A673 (cell line): ENCODE measurements at places on chromosomes 6 and 20. TPM values are rescaled to one million over a fixed set of nuclear protein-coding genes. Genes with fewer than 3 reads are reported as not detected.

RSPH9 gene
- 0.11 TPM in 2 replicates for total RNA-seq

DNA sequence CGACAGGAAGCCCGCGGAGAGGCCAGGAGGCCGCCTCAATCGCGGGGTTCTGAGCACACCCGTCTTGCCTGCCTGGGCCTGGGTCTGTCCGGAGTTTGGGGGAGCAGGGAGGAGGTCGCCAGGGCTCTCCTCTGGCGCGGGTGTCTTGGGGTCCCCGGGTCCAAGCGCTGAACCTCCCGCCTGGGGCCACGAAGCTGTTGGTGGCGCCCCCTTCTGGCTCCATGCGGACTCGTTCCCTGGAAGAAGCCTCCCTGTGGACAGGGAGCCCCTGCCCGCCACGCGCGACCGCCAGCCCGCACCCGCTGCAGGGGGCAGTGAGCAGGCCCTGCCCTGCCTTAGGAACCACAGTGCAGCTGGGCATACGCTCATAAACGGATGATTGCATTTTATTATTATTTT is 44.7 kb downstream of the MCUR1 start:
- H3K36me3 ChIP-seq = no peaks in the 10 kb centered on the region
- no peak overlapping the region for H3K4me3 ChIP-seq
- DNase-seq = no peak
- H3K27ac ChIP-seq = no peak overlapping the region
- peaks cover 11% of the 10 kb centered on the region for H3K4me1 ChIP-seq

DNA sequence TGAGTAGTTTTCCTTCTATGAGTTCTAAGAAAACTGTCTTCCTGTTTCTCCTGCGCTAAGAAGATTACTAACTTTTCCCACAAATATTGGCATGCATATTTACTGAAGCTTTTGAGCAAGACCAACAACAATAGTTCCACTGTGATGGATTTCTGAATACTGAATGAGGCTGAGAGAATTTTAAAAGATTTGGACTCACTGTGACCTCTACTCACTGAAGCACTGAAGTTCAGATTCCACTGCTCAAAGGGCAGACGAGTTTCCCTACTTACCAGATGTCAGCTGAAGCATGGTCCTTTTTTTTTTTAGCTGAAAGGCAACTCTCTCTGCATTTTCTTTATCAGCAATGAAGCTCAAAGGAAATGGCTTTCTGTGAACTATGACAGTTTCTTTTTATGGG is 718.5 kb downstream of the RFPL4B start:
- DNase-seq = peak; percentile 34
- H3K27me3 ChIP-seq = no peaks in the 10 kb centered on the region
- H3K4me1 ChIP-seq = peaks cover 12% of the 10 kb centered on the region
- H3K4me3 ChIP-seq = no peak overlapping the region
- H3K27ac ChIP-seq = no peak overlapping the region

BPIFA1 gene
- not detected in 2 replicates for total RNA-seq

GRCh38 chr6:37304766-37305165 is 46.8 kb upstream of the TMEM217 start:
- DNase-seq = no peak
- no peak overlapping the region for H3K4me3 ChIP-seq
- H3K27me3 ChIP-seq = no peaks in the 10 kb centered on the region
- H3K36me3 ChIP-seq = no peaks in the 10 kb centered on the region

DNA sequence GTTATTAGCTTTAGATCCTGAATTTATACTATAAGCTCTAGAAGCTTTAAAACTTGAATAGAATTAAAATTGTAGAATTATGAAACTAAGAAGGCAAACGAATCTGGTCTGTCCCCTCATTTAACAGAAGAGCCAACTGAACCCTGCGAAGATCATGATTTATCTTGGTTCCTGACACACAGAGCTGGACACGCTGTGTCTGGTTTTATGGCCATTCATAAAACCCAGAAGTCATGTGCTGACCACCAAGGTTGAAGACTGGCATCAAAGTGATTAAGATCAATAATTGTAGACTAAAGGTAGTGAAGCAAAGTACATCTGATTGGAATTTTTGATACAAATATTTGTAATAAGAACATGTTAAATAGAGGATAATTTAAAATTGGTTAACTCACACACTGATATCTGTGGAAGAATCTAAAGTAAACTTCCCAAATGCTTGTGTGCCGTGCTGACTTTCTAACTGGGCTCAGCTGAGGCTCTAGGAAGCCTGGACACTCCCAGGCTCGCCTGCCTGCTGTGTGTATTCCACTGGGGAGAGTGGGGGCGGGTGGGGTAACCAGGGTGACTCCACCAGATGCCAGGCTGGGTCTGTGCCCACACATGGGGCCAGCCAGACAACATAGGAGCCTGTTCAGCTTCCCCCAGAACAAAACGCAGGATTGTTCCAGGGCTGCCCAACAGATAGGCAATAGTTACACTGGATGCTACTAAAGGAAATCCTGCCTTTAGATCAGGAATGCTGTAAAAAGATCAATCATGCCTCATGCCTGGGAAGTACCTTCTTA is 42.1 kb upstream of the SLC22A3 start:
- H3K27ac ChIP-seq = no peak overlapping the region
- no peaks in the 10 kb centered on the region for H3K27me3 ChIP-seq
- no peaks in the 10 kb centered on the region for H3K4me1 ChIP-seq
- H3K4me3 ChIP-seq = no peak overlapping the region
- no peak for DNase-seq

RAB44 gene
- total RNA-seq = 0.07 TPM in 1 of 2 replicates, not detected in the other

NR2E1 gene
- not detected in 2 replicates for total RNA-seq

ULBP1 gene
- total RNA-seq = 5.2 and 7.0 TPM in 2 replicates
